ENCODE measurements at places on chromosomes 2 and 18.

GRCh38 chr2:240922245-240922981 lies 16.3 kb downstream of the CROCC2 start:
- no peak for DNase-seq

GRCh38 chr18:33152376-33152775 lies 288.1 kb downstream of the CCDC178 start:
- DNase-seq = no peak

GRCh38 chr2:218218268-218219185 lies 1.5 kb downstream of the ARPC2 start:
- no peak for DNase-seq

GRCh38 chr2:82790206-82791021 lies 1668.7 kb downstream of the SUCLG1 start:
- no peak for DNase-seq

DNA sequence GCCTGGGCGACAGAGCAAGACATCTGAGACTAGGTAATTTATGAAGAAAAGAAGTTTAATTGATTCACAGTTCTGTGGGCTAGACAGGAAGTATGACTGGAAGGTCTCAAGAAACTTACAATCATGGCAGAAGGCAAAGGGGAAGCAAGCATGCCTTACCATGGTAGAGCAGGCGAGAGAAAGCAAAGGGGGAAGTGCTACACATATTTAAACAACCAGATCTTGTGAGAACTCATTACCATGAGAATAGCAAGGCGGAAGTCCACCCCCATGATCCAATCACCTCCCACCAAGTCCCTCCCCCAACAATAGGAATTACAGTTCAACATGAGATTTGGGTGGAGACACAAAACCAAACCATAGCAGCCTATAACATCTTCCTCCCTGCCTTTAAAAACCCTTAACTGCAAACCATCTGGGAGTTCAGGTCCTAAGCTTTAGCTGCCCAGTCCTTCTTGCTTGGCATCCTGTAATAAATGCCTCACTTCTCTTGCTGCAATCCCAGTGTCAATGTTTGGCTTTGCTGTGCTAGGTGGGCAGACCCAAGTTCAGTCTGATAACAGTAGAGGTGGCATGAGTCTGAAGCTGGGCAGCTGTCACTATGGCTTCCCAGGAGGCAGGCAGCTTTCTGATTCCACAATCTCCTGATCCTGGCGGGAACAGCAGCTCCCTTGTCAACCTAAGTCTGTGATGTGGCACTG lies 11.2 kb upstream of the SP5 start:
- DNase-seq = no peak

DNA sequence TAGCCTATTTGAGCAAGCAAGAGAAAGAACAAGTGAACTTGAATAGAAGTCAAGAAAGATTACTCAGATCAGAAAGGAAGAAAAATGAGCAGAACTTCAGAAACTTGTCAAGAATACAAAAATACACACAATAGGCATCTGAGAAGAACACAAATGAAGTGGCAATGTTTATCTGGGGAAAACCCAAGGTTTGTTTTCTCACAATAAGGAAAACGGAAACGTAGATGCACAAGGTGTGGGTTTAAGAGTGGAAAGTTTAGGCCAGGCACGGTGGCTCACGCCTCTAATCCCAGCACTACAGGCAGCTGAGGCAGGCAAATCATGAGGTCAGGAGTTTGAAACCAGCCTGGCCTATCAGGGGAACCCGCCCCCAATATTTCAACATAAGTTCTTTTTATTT lies 159.5 kb upstream of the GYPC start:
- DNase-seq = no peak

GRCh38 chr2:112644155-112644932 lies 1.4 kb upstream of the SLC20A1 start:
- no peak for DNase-seq

- no peak for DNase-seq
These were observed 159.8 kb downstream of the DDX1 start for GRCh38 chr2:15751477-15751876.

DNA sequence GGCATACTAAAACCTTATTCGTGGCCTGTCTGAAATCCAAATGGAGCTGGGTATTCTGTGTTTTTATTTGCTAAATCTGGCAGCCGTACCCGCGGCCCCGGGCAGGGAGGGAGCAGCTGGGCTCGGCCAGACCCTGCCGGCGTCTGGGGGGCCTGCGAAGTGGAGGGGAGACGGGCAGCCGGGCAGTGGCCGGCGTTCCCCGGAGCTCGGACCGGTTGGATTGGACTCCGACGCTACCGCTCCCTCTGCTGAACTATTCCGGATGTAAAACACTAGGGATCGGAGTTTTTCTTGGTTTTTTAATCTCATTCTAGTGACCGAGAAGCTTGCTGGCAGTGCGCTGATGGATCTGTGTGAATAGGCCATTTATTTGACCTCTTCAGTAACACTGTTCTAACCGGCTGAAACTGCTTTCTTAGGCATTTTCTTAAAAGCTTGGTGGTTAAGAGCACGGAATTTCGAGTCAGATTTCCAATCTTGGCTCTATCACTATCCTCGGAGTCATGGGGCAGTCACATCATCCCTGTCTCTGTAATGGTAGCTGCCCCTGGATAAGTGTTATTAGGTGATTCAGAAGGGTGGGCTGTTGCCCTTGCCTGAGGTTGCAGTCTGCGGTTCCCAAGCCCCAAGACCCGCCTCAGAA lies 694 bp downstream of the UNC50 start:
- DNase-seq = no peak

- DNase-seq = peak; percentile 4
These were observed 222.1 kb downstream of the MTX2 start for GRCh38 chr2:176491172-176491904.

DNA sequence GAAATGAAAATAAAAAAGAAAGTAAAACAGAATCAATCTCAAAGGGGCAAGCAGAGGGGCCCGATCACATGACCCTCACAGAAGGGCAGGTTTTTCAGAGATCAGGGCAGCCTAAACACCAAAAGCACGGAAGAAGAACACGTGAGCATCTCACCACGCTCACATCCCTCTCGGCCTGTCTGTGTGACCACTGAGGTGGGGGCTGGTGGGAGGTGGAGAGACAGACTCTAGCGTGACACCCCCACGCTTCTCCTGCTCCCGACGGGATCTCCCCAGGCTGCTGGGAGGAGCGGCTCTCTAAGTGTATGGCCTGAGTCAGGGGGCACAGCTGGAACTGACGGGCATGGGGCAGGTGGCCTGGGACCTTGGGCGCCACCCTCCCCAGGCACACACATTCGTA lies 23.5 kb upstream of the MTERF4 start:
- no peak for DNase-seq

GRCh38 chr2:70686577-70687460 lies 81.2 kb downstream of the ADD2 start:
- no peak for DNase-seq

GRCh38 chr2:51710222-51710621 lies 678.3 kb upstream of the NRXN1 start:
- DNase-seq = no peak

- no peak for DNase-seq
These were observed 28.2 kb downstream of the RBMS1 start for GRCh38 chr2:160465406-160465805.

GRCh38 chr2:20677301-20678085 lies 10.5 kb downstream of the GDF7 start:
- no peak for DNase-seq

DNA sequence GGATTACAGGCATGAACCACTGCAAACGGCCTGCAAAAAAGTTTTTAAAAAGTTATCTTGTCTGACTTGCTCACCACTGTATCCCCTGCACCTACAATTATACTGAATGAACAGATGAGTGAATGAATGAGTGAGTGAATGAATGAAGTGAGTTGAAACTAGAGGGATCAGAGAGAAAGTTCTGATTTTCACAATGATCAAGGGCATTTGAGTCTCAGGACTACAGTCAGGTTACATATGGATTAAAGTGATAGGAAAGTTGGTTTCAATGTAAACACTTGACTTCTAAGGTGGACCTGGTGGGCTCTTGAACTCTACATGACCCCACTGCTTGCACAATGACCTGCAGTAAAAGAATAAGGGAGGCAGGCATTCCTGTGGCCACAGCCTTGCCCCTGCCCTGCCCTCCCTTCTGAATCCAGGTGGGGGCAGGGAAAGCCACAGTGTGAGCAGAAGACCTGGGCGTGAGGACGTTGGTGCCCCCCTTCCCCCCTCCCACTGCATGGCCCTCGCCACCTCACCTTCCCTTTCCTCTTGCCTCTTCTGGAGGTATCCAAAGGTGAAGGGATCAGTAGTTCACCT lies 10.7 kb downstream of the C2orf80 start:
- no peak for DNase-seq

- no peak for DNase-seq
These were observed 201.0 kb upstream of the STK17B start for GRCh38 chr2:196372276-196372809.

GRCh38 chr2:231069379-231070054 lies 12.8 kb downstream of the PSMD1 start:
- no peak for DNase-seq

DNA sequence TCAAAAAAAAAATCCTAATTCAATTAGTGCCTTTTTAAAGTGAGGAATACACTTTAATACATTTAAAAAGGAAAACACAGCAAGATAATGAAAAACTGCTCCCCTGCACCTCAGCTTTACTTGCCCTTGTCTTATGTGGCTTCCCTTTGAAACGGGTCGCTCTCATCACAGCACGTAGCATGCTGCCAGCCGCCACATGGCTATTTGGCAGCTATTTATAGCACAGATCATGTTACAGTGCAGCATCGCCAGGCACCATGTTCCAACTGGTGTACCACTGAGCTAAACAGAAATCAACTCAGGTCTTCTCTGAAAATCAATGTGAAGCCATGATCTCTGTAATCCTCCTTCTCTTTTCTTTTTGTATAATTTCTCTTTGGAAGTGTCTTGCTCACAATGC lies 65.1 kb downstream of the TMEM182 start:
- DNase-seq = no peak

DNA sequence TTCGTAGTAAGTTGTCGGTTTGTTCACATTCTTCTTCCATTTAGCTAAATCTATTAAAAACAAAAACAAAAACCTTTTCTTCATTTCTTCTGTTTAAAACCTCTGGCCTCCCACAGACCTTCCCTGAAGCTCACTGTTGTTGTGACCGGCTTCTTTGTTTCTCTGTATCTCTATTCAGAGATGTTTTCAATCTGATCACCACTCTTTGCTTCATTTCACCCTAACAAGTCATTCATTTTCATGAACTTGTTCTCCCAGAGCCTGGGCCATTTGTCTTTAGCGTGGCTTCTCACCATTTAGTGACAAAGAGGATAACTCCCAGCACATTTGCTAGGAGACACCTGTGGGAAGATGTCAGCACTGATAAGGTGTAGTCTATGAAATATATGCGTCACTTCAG lies 794.2 kb downstream of the ERBB4 start:
- no peak for DNase-seq

- DNase-seq = no peak
These were observed 4.6 kb downstream of the SERPINB13 start for GRCh38 chr18:63591725-63592124.

DNA sequence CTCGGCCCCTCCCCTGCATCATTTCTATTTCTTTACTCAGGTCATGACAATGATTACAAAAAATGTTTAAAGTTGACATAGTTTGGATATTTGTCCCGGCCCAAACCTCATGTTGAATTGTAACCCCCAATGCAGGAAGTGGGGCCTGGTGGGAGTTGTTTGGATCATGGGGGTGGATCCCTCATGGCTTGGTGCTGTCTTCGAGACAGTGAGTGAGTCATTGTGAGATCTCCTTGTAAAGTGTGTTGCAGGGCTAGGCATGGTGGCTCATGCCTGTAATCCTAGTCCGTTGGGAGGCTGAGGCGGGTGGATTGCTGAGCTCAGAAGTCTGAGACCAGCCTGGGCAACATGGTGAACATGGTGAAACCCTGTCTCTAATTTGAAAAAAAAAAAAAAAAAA lies 9.2 kb upstream of the MAP4K4 start:
- DNase-seq = no peak

DNA sequence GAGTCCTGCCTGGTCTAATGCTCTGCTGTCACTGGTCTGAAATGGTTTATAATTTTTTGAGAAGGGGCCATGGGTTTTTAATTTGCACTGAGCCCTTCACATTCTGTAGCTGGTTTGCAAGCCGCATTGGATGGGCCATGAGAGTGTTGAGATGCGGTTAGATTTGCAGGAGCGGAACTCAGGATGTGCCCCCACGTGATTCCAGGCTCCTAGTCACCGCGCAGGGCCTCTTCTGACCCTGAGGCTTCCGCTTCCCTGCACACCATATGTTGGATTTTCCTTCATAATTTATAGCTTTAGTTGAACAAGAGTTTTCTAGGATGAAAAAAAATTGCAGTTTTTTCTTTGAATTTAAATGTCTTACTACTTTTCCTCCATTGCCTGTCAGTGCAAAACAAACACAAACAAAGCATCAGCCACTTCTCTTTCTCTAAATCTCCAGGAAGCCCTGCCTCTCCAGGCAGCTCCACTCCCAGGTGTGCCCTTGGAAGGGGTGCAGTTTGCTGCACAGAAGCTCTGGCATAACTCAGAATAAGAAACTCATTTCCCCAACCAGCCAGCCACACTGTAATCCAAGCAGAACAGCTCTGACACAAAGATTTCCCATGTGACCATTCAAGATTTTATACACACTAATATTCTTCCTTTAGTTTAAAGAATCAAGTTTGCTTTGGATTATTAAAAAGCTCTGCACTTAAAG lies 18.4 kb upstream of the TPO start:
- no peak for DNase-seq

DNA sequence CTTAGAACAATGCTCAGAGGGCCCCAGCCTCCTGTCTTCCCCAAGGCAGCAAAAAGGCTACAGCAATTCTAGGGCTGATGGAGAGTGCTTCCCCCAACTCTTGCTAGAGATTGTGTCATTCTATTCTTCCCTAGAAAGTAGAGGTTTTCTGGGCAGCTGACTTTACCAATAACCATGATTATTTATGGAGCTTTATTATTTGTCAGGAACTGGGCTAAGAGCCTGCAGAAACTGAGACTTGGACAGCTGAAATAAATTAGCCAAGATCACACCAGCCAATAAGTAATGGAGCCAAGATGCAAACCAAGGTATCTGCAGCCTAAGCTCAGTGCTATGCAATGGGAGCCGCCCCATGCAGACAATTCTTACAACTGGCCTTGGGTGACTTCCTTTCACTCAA lies 84.8 kb downstream of the CCBE1 start:
- no peak for DNase-seq

- DNase-seq = no peak
These were observed 129.8 kb downstream of the BCL2L11 start for GRCh38 chr2:111250448-111251030.

DNA sequence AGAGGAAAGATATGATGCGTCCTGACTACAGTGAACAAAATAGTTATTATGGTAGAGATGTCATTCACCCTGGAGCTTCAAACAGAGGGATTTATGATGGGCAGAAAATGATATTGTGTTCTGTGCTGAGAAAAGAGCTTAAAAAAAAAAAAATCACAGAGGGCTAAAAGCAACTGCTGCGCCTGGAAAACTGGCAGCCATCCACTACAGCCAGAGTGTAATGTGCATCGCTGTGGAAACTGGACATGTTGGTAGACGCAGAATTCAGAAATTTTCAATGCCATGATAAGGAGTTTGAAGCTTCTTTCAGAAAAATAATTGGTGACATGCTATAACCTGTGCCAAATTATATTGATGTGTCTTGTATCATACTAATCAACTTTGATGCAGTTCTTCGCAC lies 122.9 kb upstream of the SOX11 start:
- no peak for DNase-seq

GRCh38 chr2:1750933-1751766 lies 6.8 kb upstream of the PXDN start:
- peak; percentile 3 for DNase-seq

All from stimulated activated CD8-positive, alpha-beta memory T cell treated with anti-CD3 and anti-CD28 coated beads, Interleukin-4, amount 100 ng/mL, for 4 hours (primary cell).